Fibroblast of skin of abdomen (primary cell): ENCODE measurements at places on chromosomes 3 and 15.

- no peak for DNase-seq
Measured at GRCh38 chr15:78037328-78037727, 40.2 kb downstream of the TBC1D2B start.

- no peak for DNase-seq
Measured at GRCh38 chr15:81558056-81558455, 184.0 kb upstream of the TMC3 start.

GRCh38 chr3:129101370-129102138, 20.1 kb downstream of the RAB43 start:
- DNase-seq, result no peak

DNA sequence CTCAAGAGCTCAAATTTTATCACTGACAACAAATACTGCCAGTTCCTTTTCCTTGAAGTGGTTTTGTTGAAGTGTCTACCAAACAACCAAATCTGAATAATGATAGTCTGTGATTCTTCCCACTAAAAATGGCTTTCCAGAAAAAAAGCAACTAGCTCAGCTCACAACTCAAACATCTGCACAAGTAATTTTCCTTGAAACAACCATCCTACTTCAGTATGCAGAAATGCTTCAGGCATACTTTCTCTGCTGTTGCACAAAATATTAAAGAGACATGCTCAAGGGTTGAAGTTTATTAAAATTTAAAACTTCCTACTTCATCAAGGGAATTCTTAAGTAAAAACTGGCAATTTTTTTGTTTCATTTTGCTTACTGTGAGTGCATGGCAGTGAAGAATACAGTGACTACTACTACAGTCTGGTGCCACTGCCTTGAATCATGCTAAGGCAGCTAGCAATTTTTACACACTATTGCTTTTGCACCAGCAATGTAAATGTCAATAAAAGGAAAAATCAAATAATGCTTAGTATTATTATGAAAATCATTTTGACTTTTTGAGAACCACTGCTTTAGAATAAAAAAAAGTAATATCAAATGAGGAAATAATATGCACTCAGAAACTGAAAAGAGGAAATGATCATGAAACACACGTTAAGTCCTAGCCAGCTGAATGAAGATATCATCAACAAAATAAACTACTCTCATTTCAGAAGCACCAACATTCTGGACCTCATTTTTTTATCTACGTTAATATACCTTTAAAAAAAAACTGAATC, 33.6 kb downstream of the VPS13C start:
- DNase-seq, result no peak

DNA sequence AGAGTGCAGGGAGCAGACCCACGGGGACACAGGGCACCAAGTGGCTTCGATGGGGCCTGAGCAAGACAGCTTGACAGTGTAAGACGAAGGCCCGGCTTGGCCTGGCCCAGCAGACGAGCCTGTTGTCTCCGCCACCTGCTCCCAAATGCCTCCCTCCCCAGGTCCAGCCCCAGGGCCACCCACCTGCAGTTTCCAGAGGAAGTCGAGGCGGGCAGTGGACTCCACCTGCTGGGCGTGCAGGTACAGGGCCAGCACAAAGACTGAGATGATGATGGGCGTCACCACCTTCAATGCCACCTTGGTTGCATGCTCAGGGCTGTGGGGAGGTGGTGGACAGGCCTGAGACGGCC, 94.1 kb downstream of the SEC22A start:
- DNase-seq, result no peak
